ENCODE measurements at places on chromosomes 12 and 14.

DNA sequence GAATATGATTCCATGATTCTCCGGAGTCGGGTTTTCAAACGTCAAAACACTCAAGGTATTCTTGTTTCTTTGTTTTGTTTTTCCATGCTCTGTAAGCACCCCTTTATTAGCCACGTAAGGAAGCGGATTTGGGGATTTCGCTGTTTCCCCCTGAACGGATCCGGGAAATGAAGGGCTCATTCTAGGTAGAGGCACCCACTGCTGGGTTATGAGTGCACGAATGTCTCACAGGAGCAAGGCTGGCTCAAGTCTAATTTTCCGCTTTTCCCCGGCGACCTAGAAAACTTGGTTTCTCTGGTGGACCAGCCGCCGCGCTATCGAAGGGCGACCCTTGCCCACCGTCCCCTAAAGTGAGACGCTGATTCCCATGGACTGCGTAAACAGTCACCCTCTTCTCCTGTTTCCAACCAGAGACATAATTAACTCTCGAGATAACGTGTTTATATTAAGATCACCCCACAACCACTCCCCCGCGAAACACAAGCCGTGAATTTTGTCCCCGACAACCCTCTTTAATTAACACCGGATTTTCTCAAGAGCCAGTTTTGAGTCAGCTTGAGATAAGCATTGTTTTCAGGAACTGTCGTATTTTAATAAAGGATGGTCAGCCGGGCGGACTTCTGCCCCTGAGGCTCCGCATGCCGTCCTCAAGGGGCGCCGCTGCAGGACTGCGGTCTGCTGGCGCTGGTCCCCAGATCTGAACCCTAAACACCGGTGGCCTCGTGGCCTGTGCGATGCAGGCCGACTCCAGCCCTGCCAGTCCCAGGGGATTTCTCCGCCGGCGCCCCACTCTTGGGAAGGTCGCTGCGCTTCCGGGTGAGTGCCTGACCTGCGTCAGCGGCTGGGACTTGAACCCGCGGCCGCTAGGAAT is 515 bp upstream of the ABCC9 start:
- no peak for DNase-seq

GRCh38 chr12:68118096-68118755 is 41.3 kb downstream of the IFNG start:
- no peak for DNase-seq

DNA sequence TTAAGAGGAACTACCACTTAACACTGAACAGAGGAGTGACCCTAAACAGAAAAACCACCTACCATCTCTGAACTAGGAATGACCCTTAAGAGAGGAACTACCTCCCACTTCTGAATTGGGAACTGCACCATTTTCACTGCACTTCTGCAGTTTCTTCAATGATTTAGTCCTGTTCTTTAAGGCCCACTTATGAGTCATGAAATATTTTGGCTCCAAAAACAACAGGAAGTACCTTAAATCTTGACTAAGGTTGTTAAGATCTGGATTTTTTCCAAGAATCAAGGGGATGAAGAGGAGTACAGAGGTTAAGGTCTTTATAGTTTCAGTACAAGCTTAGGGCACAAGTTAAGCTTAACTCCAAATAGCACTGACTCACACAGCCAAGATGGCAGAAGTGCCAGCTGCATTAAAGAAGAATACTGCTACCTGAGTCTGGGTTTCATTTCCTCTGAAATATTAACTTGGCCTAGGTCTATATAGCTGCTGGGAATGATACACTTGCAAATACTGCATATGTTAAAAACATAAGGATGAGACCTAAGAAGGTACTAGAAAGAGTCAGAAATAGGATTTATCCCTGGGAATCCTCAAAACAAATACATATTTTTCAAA is 4.2 kb downstream of the NPC2 start:
- DNase-seq, result no peak

DNA sequence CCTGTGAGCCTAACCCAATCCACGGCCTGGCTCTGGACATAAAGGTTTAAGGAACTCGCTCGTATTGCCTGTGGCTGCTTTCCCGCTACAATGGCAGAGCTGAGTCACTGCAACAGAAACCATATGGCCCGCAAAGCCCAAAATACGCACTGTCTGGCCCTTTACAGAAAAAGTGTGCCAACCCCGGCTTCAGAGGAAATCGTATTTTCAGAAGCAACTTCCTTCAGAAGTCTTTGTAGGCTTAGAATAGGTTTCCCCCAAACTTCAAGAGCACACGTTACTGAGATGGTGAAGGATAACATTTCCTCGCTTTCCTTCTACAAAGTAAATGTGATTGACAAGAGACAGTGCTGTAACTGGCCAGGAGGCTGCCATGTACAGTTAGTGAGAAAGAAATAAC is 34.8 kb upstream of the TESC start:
- DNase-seq, result no peak

- peak; percentile 73 for DNase-seq
These were observed 21.3 kb upstream of the CD27 start for GRCh38 chr12:6423267-6424007.

GRCh38 chr14:95255487-95255886 is 64.2 kb downstream of the CLMN start:
- DNase-seq, result no peak

- no peak for DNase-seq
These were observed 832 bp upstream of the CACNA2D4 start for GRCh38 chr12:1919284-1919683.

GRCh38 chr14:90091393-90091792 is 29.6 kb downstream of the KCNK13 start:
- DNase-seq, result no peak

DNA sequence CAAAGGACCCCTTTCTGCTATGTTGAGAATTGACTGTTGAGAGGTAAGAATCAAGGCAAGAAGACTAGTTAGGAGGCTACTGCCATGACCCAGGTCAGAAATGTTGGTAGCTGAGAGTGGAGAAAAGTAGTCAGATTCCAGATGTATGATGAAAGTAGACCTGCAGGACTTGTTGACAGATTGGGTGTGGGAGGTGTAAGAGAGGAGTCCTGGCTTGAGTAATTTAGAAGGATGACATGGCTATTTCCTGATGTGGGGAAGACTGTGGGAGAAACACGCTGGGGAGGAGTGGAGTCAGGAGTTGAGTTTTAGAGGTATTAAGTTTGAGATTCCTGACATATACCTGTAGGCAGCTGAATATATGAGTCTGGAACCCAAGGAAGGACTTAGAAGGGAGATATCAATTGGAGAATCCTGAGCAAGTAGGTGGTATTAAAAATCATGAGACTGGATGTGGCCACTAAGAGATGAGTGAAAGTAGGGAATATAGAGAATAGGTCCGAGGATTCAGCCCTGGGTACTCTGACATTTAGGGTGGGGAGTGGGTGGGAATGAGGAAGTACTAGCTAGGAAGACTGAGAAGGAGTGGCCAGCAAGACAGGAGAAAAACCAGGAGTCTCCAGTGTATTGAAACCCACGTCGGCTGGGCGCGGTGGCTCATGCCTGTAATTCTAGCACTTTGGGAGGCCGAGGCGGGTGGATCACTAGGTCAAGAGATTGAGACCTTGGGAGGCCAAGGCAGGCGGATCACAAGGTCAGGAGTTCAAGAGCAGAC is 12.6 kb upstream of the DDX47 start:
- DNase-seq, result no peak

DNA sequence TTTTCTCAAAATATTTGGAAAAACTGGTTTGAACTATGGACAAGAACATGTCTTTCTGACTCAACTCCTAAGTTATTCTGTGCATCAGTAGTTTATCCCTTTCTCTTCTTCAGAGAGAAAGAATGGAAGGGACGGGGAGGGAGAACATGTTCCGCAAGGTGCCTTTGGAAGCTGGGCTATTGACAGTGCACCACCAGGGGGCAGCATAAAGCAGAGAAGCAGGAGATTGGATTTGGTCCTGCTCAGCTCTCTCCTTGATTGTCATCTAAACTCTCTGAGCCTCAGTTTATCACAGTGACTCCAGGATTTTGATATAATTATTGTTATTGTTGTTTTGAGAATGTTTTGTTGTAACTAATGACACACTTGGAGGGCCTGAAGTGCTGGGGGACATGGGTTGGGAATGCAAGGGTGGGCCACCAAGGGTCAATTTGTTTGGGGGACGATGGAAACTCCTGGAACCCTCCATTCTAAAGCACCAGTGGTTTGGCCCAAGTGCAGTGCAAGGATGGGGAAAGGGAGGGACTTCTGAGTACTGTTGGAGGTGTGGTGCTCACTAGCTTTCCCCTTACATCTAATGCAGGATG is 45.3 kb upstream of the ANO6 start:
- DNase-seq, result peak; percentile 94

- DNase-seq, result no peak
These were observed 7.6 kb downstream of the CDCA4 start for GRCh38 chr14:105013150-105013785.

GRCh38 chr14:86035882-86036281 is 505.9 kb downstream of the FLRT2 start:
- DNase-seq, result no peak

GRCh38 chr12:15863372-15863771 is 18.8 kb upstream of the STRAP start:
- no peak for DNase-seq

DNA sequence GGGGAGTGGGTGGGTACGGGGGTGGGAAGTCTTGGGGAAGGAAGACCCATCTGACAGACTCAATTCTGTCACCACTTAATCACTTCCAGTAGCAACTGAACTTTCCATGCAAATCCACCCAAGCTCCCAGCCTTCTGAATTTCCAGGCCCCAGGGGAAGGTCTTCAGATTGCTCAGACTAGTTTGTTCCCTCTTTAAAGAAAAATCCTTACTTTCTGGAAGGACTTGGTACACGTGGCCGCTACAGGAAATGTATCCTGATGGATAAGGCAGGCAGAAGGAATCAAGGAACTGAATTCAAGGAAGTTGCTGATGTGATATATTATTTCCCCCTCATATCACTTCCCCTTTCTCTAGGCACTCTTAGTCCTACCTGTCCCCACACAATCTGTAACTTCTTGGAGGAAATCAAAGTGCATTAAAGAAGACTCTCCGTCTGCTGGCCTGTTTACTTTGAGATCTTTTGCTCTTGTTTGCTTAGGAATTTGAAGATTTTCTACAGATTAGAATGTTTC is 6.4 kb downstream of the NFKBIA start:
- no peak for DNase-seq

DNA sequence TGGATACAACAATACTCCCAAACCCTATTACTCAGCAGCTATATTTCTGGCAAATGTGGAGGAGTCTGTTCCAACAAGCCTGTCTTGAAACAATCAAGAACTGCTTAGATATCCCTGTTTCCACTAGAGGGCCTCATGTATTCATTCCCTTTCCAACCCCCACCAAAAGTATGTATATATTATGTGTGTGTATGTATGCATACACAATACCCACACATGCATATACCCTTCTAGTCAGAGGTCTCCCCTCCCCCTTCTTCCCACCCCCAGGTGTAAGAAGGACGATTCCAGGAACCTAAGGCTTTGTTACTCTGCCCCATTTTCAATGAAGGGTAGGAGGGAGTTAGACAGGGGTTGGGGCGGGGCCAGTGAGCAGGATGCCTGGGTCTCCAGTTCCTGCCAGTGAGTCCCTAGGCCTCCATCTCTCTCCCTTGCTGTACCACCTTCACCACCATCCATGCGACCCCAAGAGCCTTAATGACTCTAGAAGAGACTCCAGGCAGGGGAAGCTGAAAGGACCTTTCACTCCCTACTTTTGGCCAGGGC is at the start of gene DGKA:
Gene DGKA, plus strand, starts transcription at position 392 of the 546 bp plus-strand sequence. CDS start 5,342 bp downstream, outside the sequence.
- DNase-seq, result no peak

- no peak for DNase-seq
These were observed 375.7 kb downstream of the NELL2 start for GRCh38 chr12:44500423-44500822.

DNA sequence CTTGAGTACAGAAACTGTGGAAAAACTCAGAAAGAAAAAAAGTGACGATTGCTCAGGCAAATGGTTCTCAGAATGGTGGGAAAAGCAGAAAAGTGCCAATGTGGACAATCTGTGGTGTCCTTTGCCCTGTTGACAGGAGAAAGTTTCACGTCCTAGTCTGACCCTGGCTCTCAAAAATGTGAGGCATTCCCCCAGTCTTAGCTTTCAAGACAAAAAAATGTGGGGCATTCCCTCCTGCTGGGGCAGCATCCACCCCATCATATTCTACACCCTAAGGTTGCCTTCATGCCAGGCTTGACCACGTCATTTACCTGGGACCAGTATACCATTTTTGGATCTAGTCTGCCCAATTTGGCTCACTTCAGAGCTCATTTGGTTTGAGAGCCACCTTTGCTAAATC is 20.7 kb upstream of the ANAPC7 start:
- DNase-seq, result no peak

DNA sequence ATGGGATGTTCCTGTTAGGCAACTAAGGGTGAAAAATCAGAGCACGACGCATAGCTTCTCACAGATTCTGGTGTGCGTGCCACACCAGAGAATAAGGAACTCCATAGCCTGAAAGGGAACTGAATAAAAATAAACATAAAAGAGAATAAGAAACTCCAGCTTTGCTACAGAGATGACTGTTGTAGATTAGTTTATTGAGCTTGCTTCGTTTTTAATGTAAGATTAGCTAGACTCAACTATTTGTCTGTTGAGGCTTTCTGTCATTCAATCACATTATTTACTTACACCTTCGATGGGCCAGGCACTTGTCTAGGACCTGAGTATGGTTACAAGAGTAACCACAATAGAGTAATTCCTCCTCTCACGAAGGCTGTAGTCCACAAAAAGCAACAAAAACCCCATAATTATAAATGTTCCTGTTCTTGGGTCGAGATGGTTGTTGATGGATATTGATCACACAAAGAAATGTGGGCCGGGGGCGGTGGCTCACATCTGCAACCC is 807 bp upstream of the ZCCHC8 start:
- DNase-seq, result no peak

DNA sequence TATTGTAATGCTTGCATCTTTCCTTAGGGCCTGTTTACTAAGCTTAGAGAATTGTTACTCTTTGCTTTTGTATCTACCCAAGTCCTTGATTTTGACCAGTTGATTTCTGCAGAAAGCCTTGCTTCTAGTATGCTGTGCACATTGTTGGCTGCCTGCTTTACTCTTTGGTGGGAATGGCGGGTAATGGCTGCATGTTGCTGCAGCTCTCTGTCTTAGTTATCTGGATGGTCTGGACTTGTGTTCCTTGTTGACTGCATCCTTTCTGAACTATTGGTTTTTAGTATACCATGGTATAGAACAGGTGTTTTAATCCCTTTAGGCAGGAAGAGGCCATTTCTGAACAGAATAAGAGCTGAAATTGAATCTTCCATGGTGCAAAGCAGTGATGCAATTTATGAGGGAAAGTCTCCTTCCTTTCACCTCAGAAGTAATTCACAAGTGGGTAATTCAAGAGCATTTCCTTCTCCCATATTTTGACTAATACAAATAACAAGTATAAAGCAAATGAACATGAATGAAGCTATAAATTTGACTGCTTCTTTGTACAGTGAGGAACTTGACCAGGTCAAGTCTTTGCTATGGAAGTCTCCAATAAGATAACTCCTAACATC is 466.4 kb downstream of the NPAS3 start:
- DNase-seq, result no peak

DNA sequence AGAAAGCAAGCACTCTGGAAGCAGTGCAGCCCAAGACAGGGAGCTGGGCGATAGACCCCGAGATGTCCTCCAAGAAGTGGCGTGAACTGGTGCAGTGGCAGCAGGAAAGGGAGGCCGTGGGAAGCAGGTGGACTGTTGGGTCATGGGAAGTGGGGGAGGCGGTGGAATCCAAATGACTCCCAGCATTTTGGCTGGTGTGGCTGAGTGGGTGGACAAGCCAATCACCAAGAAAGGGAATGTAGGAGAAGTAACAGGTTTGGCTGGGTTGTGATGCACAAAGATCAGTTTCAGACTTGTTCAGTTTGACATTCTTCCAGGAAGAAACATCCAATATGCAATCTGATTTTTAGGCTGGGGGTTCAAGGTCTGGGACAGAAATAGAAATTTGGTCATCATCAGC is 46.0 kb upstream of the KTN1 start:
- no peak for DNase-seq
